ENCODE measurements at places on chromosomes 11 and 22.

DNA sequence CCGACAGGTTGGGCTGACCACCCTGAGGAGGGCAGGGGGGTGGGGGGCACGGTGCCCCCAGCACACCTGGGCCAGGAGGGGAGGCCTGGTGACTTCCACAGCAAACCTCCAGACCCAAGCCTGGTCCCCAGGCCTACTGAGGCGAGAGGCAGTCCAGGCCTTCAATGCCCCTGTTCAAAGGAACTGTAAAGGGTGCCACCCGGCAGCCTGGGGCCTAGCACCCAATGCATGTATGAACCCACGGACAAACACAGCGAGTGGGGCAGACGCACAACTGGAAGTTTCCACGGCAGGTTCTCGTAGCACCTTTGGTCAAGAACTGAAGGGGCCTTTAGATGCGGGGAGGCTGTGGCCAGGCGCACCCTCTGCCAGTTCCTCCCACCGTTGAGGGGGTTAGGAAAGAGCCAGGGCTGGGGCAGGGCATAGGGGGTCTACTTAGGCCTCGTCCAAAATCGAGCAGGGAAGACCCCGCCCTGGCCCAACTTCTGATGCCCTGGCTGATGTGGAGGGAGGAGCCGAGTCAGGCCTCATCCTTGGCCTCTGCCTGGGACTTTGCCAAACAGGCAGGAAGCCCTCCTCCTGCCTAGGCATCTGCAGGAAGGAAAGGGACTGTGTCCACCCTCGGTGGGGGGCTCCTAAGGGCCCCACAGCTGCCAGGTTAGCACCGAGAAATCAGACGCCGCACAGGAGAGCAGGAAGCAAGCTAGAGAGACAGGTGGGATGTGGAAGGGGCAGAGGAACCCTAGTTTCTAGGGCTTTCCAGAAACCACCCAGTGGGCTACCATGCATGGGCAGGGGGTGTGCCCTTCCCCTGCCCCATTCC, 6.6 kb downstream of the CBX6 start:
- DNase-seq = no peak

DNA sequence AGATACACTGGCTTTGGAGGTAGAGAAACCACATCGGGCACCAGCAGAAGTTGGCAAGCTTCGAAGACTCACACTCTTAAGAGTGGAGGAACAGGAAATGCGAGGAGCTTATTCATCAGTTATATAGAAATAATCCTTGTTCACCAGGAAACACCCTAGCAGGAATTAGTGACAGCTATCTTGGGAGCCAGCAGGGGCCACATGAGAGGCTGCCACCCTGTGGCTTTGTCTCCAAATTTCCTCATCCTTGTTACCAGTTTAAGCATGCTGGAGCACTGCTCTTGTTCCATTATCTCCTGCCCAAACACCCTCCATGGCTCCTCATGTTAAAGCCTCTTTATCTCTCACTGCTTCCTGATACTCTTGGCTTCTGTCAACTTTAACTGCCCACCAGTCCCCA, 131.0 kb downstream of the PLEKHA7 start:
- no peak for DNase-seq

- no peak for DNase-seq
These were observed 40.6 kb downstream of the RELT start for GRCh38 chr11:73416786-73417185.

DNA sequence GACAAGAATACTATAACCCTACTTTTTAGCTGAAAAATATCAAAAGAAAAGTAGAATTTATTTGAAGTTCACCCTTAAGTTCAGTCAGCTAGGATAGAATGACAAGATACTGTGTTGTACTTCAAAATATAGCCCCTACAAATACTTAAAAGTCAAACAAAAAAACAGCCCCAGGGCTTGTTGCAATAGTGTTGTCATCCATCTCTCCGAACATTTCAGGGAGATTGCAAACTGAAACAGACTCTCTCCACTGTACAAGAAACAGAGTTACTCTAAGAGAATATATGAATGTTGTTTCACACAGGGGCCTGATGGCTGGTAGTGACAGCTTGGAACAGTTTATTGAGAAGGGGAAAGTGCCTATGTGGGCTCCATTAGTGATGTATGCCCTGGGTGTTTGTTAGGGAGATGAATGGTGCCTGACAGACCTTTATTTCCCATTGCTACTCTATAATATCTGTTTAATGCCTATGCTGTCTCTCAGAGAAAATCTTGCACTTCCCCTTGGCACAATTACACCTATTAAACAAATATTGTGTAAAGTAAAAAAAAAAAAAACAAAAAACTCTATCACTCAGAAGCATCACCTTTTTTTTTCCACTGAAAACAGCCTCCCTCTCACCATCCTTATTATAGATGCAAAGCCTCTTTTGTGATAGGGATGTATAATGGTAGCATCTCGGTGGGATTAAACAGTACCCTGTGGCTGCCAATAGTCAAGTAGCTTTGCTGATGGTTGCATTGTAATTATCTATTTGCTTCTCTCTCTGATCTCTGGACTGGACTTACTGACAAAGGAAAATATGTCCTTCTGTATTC, 506.3 kb upstream of the LUZP2 start:
- no peak for DNase-seq

DNA sequence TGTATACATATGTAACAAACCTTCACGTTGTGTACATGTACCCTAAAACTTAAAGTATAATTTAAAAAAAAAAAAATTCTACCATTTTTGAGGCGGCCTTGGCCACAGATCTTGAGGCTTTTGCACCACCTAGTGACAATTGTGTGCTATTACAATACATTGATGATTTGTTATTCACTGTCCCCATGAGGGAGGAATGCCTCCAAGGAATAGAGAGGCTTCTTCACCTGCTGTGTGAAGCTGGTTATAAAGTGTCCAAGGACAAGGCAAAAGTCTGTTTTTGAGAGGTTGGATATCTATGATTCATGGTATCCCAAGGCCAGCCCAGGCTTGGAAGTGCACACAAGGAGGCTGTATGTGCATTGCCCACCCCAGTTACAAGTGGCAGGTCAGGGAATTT, 30.7 kb downstream of the SLC22A25 start:
- no peak for DNase-seq

DNA sequence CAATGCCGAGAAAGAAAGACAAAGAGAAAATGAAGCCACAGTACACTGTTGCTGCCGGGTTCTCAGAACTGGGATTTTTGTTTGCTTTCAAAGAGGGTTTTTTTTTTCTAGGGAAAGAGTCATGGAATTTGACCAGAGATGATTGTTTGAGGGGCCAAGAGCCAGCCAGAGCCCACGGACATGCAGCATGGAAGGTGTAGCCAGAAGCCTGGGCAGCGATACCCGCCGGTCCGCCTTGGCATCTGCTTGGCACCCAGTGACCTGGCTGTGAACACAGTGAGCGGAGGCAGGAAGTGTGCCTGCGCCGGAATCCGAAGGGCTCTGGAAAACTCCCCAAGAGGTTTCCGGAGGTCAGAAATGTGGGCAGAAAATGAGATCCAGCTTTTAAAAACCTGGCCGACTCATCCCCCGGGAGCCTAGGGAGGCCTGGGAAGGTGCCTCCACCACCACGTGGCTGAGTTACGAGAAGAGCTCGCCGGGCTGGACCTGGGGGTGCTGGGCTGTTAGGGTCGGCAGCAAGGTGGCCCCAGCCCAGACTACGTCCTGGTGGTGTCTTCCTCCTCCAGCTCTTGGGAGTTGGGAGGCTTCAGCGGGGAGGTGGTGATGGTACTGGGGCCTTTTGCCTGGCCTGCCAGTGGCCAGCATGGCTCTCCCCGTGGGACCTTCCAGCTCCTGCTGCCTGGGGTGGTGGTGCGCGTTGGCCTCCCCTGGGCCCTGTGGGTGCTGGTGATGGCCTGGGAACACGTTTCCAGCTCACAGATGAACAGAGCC, 61.6 kb upstream of the PPARA start:
- DNase-seq = no peak

- peak; percentile 79 for DNase-seq
These were observed 264.2 kb upstream of the PITPNB start for GRCh38 chr22:28183078-28183860.

DNA sequence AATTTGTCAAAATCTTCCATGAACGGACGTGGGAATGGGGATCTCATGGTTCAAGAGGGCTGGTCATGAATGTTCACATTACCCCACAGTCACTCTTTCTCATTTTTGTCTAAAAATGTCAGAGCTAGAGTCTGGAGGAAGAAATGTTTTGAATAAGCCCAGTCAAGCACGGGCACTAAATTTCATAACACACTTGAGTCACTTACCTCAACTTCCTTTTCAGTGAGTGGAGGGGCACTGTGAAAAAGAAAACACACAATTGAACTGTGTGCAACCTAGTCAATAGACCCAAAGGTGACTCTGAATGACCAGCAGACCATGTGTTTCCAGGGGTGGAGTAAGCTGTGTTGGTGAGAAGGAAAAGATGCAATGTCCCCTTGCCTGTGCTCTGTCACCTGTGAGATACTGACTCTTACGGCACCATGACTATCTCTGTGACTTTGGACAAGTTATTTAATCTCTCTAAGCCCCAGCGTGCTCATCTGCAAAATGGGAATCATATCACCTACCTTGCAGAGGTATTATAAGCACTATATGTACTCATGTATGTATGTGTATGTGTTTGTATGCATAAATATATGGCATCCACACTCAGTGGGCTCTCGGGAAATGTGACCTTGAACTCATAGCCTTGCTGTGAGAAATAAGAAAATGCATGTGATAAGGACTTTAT, 38.2 kb upstream of the LYVE1 start:
- DNase-seq = no peak

- no peak for DNase-seq
These were observed 128.0 kb upstream of the ANO1 start for GRCh38 chr11:69950120-69950519.

DNA sequence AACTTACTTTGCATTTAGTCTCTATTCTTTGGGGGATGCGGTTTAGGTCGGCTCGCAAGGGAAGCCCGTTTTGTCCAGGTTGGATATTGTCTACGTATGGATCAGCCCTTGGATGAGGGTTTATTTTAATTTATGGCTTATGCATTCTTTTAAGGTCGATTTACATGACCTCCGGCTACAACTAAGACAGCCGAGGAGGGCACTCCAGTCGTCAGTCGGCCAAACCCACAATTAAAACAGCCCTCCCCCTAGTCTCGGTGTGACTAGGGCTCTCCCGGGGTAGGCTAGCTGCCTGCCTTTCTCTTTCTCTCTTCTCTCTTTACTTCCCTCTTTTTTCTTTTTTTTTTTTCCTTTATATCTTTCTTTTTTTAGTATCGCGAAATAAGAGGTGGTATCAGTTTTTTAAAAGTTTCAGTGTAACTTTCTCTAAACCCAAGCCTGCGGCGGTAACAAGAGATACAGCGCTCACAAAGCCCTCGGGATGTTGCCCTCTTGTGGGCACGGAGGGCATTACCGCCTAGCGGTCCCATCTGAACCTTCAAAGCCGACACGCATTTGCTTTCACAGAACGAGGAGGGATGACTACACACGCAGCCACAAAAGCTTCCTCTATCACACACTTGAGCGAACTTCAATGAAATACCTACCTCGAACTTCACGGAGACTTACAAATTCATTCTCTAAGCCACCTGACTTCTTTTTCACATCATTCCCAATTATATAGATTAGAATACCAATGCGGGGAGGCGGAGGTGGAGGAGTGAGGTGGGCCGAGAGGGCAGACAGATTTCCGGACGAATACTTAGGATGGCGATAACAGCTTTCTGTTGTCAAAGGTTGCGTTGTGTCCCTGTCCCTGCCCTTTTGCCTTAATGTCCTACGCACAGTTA, 132.3 kb upstream of the C11orf58 start:
- DNase-seq = peak; percentile 76

DNA sequence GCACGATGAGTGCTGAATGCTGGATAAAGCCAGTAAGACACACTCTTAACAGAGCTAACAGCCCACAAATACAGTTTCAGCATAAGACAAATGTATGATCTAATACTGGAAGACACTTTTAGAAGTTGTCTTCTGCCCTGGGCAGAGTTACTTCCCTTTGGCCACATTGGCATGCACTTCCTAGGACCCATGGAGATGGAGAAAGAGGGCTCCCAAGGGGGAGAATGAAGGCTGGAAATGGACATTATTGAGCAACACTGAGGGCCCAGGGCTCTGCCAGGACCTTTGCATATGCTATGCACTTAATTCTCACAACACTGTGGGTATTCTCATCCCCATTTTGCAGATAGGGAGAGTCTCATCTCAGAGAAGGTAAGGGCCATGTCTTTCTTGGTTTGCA, 123.1 kb downstream of the ADAMTS15 start:
- DNase-seq = no peak

GRCh38 chr11:29162491-29162890, 854.3 kb downstream of the KCNA4 start:
- DNase-seq = no peak

DNA sequence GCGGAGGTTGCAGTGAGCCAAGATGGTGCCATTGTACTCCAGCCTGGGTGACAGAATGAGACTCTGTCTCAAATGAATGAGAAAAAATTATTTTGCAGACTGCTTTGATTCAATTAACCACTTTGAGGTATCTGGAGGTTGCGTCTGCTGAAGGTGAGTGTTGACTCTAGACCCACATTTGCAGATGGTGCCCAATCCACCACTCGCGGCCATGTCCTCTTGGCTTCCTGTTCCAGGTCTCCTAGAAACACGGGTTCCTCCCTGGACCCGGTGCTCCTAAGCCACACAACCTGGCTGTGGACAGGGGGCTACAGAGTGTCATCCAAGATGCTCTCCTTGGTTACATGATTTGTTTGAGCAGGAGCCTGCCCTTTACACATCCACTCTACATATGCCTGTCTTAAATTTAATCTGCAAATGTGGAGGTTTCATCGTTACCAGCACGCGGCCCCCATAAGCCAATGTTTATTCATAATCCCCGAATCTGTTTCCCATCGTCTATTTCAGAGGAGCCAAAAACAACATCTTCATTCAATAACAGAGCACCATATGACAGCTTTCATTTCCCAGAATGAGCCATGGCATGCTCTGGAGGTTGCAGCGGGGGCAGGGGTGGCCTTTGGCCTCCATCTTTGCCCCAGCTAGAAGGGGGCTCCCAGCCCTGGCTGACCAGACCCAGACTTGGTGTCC, 377.2 kb downstream of the CTTN start:
- DNase-seq = no peak

- DNase-seq = no peak
These were observed 71.4 kb downstream of the FANCF start for GRCh38 chr11:22554221-22554620.

DNA sequence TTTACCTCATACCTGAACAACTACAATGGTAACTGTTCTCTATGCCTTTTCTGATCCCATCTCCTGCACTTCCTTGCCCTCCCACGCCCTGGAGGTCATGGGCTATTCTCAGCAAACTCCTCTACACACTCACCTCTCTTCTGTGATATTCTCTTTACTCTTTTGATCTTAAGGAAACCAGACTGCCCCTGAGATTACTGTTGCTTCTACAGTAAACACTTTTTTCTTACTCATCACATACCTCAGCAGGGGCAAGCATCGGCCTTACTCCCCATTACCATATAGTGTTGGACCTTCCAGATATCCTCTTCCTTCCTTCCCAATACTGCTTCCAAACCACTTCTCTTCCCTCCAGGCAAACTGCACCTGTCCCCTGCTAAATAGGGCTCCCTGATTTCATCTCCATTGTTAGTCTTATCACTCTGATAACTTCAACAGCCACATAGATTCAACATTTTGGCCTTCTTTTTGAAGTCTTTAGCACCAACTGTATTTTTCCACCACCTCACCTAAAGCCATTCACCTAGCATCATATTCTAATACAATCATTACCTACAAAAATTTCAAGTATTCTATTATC, 141.2 kb downstream of the RBFOX2 start:
- DNase-seq = no peak

GRCh38 chr11:63227521-63228107, 15.8 kb downstream of the SLC22A25 start:
- no peak for DNase-seq

- DNase-seq = no peak
These were observed 1.9 kb upstream of the MMP1 start for GRCh38 chr11:102799681-102800340.

GRCh38 chr11:125886997-125887372, 483 bp upstream of the HYLS1 start:
- DNase-seq = no peak

- no peak for DNase-seq
These were observed 69.9 kb upstream of the WNT11 start for GRCh38 chr11:76276046-76276780.
